ENCODE measurements at places on chromosomes 4 and X.

DNA sequence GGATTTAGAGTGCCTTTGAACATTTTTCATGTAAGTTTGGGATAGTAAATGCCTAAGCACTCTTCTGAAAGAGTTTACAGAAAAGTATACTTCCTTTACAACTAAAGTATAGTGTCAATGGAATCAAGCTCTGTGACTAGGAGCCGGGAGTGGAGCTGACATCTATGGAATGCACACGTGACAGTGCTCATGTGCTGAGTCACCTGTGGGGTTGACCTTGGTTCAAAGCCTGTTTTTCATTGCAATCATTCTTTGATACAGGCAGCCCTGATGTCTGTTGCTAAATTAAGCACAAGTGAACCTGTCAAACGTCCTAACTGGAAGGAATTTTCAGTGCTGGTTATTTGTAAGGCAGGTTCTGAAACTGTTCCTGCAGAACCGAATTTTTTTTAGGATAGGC lies 82.5 kb downstream of the GPAT3 start:
- DNase-seq = peak; percentile 88

DNA sequence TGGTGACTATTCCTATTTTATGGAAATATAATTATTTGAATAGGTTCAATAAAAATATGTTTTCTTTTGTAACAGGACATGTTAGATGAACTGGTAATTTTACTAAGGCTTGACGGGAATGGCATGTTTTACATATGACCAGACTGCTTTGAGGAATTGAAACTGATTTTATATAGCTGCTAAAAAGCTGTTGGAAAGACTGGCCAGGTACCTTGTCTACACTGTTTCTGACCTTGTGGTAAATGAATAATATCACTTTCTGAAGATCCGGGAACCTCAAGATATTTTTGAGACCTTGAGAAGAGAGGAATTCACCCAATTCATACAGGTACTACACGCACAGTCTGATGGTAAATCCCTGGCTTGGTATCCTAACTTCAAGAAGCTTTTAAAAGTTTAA lies 42.1 kb upstream of the USP46 start:
- no peak for DNase-seq

- DNase-seq = no peak
These were observed 18.4 kb upstream of the STK26 start for GRCh38 chrX:132004728-132005127.

DNA sequence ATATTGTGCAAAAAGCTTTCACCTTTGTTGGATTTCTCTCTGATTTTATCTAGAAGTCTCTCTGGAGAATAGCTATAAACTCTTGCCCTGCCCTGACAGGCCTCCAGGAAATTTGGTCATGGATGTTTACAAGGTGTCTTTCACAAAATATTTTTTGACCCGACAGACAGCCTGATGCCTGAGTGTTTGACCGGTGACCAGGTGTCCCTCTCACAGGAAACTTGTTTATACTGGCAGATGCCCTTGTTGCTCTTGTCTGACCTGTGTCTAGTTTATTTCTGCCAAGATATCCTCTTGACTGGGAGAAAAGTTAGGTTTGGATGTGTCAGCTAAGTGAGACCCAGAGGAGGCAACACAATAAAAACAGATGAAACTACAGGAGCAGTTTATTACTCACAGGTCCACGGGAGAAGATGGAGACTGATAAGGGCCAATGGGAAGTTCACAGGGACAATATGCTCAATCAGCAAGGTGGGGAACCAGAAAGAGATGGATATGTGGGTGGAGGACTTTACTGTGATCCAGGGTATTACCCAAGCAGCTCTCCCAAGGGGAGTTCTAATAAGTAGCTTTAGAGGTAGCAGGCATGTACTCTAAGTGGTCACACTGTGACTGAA lies 243.3 kb downstream of the ARAP2 start:
- no peak for DNase-seq

DNA sequence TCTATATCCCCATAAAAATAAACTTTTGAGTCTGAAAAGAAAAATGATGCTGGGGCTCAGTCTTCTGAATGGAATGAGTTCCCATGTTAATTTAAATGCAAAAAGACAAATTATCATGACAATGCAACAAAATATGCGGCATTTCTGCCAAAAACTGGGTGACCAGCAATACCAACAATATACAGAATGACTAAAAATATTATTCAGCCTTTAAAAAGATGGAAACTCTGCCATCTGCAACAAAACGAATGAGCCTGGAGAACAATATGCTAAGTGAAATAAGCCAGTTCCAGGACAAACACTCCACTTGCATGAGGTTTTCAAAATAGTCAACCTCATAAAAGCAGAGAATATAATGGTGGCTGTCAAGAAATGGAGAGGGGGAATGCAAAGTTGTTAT lies 558.5 kb downstream of the IL15 start:
- no peak for DNase-seq

DNA sequence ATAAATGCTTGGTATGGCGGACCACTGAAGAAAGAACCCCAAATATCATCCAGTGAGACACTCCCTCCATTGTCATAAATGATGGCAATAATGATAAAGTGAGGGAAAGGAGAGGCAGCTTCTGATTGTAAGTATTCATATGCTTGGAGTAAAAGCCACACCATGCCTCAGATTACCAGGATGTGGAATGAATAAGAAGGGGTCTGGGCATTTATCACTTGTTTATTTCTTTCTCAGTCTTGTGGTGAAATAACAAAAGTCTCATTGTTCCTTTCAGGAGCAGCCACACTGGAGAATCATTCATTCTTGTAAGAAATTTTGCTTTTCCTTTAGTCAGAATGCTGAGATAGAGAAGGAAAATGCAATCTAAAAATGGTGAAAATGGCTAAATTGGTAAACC lies 21.7 kb downstream of the F8 start:
- DNase-seq = no peak

DNA sequence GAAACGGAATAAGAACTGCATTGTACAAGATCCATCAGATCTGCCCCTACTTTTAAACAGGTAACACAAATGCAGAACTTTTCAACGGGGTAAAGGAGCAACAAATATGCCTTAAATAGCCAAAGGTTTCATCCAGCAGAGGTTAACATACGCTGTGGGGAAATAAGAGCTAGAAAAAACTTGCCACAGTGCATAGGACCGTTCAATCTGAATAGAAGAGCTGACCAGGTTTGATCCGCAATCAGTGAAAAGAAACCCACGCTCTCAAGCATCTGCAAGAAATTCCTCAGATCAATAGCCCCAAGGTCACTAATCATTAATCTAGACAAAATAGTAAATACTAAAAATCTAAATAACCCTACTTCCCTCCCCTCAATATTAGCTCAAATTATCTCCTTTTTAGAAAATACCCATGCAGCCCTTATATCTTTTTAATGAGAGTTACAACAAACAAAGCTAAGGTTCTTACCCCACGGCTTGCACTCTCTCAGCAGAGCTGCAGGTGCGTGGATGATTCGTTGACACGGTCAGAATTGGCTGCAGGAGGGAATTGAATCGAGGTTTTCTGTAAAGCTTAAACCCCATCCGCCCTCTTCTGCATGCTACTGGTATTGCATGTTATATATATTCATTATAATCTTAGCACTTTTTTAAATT lies at the start of gene TLR10:
Gene TLR10, minus strand, starts transcription at position 539 of the 657 bp plus-strand sequence. CDS start 7,400 bp downstream, outside the sequence.
- DNase-seq = peak; percentile 61

GRCh38 chr4:124334119-124334518 lies 378.4 kb downstream of the ANKRD50 start:
- peak; percentile 85 for DNase-seq

GRCh38 chrX:118943102-118943501 lies 31.3 kb upstream of the LONRF3 start:
- DNase-seq = no peak
